ENCODE measurements at places on chromosomes 7 and 10.

DNA sequence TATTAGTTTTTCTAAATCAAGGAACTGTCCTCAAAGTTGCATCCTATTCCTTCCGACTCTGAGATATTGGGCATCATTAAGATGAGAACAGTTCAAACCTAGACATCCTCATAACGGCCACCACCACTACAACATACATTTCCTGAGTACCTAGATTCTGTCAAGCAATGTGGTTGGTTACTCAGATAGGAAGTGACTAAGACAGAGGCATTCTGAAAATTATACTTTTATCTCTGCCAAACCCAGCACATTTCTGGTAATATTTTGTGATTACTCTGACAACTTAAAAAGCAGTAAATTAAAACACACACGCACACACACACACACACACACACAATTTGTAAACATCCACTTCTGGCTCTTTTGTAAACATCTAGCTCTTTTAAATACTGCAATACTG lies 291.2 kb upstream of the MEOX2 start:
- no peak overlapping the region for H3K27ac ChIP-seq
- no peaks in the 10 kb centered on the region for H3K4me1 ChIP-seq
- H3K27me3 ChIP-seq, result no peaks in the 10 kb centered on the region

GRCh38 chr7:30562909-30563308 lies 31.8 kb upstream of the GARS1 start:
- no peaks in the 10 kb centered on the region for H3K27me3 ChIP-seq
- H3K27ac ChIP-seq, result no peak overlapping the region
- H3K4me3 ChIP-seq, result no peak overlapping the region
- DNase-seq, result no peak
- H3K4me1 ChIP-seq, result no peaks in the 10 kb centered on the region

GRCh38 chr7:80488406-80488805 lies 23.5 kb downstream of the GNAT3 start:
- H3K4me3 ChIP-seq, result no peak overlapping the region
- H3K27ac ChIP-seq, result no peak overlapping the region
- H3K27me3 ChIP-seq, result no peaks in the 10 kb centered on the region
- DNase-seq, result no peak

DNA sequence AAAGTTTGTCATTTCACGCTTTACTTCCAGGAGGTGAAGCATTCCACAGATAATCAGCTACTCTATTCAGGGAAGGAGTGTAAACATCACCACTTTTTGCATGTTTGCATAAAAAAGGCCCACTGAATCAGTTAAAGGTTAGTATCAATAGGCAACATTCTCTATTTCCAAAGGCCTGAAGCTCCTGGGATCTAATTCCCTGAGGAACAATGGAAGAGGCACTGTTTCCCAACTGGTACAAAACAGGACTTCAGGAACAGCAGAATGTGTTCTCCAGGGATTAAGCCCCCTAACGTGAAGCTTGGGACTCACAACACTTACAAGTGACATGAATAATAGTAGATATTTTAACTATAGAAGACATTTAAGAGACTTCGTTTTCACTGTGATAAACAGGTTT lies 6.1 kb downstream of the LRRN3 start:
- H3K4me3 ChIP-seq, result no peak overlapping the region
- no peaks in the 10 kb centered on the region for H3K27me3 ChIP-seq
- H3K4me1 ChIP-seq, result no peaks in the 10 kb centered on the region
- H3K36me3 ChIP-seq, result no peaks in the 10 kb centered on the region
- no peak overlapping the region for H3K27ac ChIP-seq

- H3K27ac ChIP-seq, result no peak overlapping the region
- no peaks in the 10 kb centered on the region for H3K36me3 ChIP-seq
- no peaks in the 10 kb centered on the region for H3K4me1 ChIP-seq
- H3K27me3 ChIP-seq, result no peaks in the 10 kb centered on the region
- no peak overlapping the region for H3K4me3 ChIP-seq
- DNase-seq, result no peak
Measured at GRCh38 chr7:40200791-40201190, 66.0 kb downstream of the SUGCT start.

DNA sequence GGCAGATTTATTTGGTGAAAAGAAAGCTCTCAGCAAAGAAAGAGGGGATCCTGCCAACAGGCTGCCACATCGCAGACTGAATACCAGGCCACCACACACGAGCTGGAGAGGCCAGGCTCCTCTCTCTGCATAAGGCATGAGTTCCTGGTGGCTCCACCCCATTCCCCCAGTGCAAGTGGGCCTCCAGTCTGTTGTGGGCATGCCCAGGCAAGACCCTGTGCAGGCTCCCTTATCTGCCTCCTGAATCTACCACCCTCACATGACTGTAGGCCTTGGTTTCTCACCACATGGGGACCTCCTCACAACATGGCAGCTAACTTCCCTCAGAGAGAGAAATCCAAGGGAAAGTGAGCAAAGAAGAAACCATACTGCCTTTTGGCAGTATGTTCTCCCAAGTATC lies 26.7 kb upstream of the CUL1 start:
- H3K4me3 ChIP-seq, result no peak overlapping the region
- no peak overlapping the region for H3K27ac ChIP-seq
- H3K4me1 ChIP-seq, result no peaks in the 10 kb centered on the region
- no peak for DNase-seq

- no peaks in the 10 kb centered on the region for H3K4me1 ChIP-seq
- DNase-seq, result no peak
- no peaks in the 10 kb centered on the region for H3K36me3 ChIP-seq
- H3K27ac ChIP-seq, result no peak overlapping the region
- no peaks in the 10 kb centered on the region for H3K27me3 ChIP-seq
Measured at GRCh38 chr7:114048386-114049235, 129.8 kb upstream of the PPP1R3A start.

DNA sequence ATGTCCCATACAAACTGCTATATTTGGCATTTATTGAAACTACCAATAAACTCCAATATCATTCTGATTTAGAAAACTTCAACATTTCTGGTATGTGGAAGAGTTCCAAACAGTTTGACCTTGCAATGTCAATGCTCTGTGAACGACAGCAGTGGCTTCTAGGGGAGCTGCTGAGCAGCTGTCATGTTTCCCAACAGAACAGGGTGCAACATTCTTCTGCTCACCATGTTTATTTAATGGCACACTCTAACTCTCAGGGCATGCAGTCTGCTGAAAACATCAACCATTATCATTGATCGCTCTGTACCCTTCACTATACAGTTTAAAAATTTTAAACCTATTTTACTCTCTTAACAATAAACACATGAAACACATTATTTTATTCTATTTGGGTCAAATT lies 25.9 kb downstream of the LMOD2 start:
- no peak overlapping the region for H3K4me3 ChIP-seq
- no peaks in the 10 kb centered on the region for H3K4me1 ChIP-seq
- no peak for DNase-seq
- no peak overlapping the region for H3K27ac ChIP-seq
- peaks cover 56% of the 10 kb centered on the region for H3K36me3 ChIP-seq

DNA sequence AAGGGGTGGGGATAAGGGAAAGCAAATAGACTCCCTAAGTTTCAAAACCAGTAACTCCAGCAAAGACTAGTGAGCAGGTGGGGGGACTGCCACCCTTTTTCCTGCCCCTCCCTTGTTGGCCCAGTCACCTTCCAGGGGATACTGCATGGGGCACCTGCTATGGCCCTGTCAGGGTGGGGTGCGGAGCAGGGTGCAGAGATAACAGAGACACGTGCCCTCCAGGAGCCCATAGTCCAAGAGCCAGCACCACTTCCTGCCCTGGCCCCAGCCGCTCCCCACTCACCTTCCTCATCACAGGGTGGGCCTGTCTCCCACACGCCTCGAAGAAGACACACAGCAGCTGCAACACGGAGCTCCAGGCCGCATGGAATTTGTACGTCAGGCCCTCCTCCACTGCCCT lies 20.6 kb downstream of the RRP12 start:
- DNase-seq, result no peak
- no peaks in the 10 kb centered on the region for H3K27me3 ChIP-seq
- no peak overlapping the region for H3K27ac ChIP-seq
- no peak overlapping the region for H3K4me3 ChIP-seq
- H3K4me1 ChIP-seq, result no peaks in the 10 kb centered on the region
- H3K36me3 ChIP-seq, result peaks cover 75% of the 10 kb centered on the region

- H3K27ac ChIP-seq, result no peak within 1 kb of the TSS
- H3K27me3 ChIP-seq, result peaks cover 52% of the 10 kb centered on the region
- H3K36me3 ChIP-seq, result no peaks in the 10 kb centered on the region
- DNase-seq, result peak; percentile 51
- no peaks in the 10 kb centered on the region for H3K4me1 ChIP-seq
- peak within 1 kb of the TSS; percentile 33 for H3K4me3 ChIP-seq
Measured at GRCh38 chr7:151167197-151167961, at the start of gene GBX1. TSS of gene GBX1 (minus strand) at chr7:151167694. CDS start at chr7:151167548, 146 bp downstream.

DNA sequence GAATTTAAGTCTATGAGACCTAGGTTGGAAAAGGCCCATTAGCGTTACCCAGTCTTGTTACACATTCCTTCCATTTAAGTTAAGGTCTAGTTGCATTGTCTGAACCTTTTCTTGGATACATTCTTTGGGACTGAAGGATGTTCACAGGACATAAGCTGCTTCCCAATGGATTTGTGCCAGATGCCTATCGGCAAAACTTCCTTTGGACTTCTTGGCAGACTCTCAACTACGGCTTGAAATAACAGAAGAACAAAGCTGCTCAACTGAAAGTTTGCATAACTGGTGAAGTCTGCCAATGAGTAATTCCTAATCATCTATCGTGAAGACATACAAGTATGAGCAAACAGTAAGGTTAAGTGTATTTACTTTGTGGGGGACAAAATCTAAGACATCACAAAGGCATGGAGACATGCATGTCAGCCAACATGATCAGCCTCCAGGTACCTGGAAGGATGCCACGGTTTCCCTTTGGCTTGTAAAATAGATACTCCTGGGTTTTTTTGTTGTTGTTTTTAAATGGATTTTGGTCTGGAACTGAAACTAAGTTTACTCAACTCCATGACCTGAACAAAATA lies 35.4 kb downstream of the MALSU1 start:
- no peak for DNase-seq
- no peaks in the 10 kb centered on the region for H3K4me1 ChIP-seq
- no peak overlapping the region for H3K4me3 ChIP-seq
- no peak overlapping the region for H3K27ac ChIP-seq
- peaks cover 86% of the 10 kb centered on the region for H3K36me3 ChIP-seq

DNA sequence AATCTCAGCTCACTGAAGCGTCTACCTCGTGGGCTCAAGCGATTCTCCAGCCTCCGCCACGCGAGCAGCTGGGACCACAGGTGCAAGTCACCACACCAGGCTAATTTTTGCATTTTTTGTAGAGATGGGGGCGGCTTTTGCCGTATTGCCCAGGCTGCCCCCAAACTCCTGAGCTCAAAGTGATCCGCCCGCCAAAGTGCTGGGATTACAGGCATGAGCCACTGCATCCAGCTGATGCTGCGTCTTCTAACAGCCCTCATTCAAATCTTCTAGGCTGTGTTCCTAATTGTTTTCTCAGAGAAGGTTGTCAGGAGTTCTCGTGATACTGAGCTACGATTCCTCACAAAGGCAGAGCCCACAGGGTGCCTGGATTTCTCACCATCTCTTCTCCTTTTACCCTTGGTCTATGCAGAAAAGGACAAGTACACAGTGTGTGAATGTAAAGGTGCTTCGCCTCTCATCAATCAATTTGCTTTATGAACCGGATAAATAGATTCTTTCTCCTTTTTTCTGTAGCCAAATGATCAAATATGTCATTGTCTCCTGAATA lies 247.3 kb upstream of the PTN start:
- H3K27ac ChIP-seq, result no peak overlapping the region
- H3K4me1 ChIP-seq, result no peaks in the 10 kb centered on the region
- H3K27me3 ChIP-seq, result no peaks in the 10 kb centered on the region
- no peak overlapping the region for H3K4me3 ChIP-seq
- no peaks in the 10 kb centered on the region for H3K36me3 ChIP-seq
- no peak for DNase-seq

GRCh38 chr7:79286181-79286580 lies 167.3 kb downstream of the MAGI2 start:
- no peaks in the 10 kb centered on the region for H3K4me1 ChIP-seq
- DNase-seq, result no peak
- no peak overlapping the region for H3K4me3 ChIP-seq

- H3K4me1 ChIP-seq, result no peaks in the 10 kb centered on the region
- no peak overlapping the region for H3K27ac ChIP-seq
- H3K27me3 ChIP-seq, result no peaks in the 10 kb centered on the region
- no peaks in the 10 kb centered on the region for H3K36me3 ChIP-seq
Measured at GRCh38 chr10:58516119-58516518, 3.4 kb downstream of the BICC1 start.

- DNase-seq, result no peak
- H3K36me3 ChIP-seq, result no peaks in the 10 kb centered on the region
- no peaks in the 10 kb centered on the region for H3K27me3 ChIP-seq
- H3K27ac ChIP-seq, result no peak overlapping the region
- no peak overlapping the region for H3K4me3 ChIP-seq
- H3K4me1 ChIP-seq, result peaks cover 22% of the 10 kb centered on the region
Measured at GRCh38 chr7:128781851-128782250, 6.3 kb upstream of the OPN1SW start.

DNA sequence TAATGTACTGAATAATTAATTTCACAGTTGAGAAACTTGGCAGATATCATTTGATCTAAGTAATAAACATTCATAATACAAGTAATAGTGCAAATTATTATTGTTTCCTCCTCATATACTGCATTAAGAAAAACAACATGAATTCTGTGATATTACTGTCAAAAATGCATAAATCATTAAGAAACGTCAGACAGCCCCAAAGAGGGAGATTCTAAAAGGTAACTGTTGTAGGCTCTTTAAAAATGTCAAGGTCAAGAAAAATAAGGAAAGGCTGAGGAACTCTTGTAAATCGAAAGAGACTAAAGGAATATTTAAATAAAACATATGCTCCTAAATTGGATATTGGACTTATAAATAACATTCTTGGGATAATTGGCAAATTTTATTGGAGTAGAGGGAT lies 67.9 kb downstream of the CABCOCO1 start:
- H3K36me3 ChIP-seq, result no peaks in the 10 kb centered on the region
- no peak overlapping the region for H3K27ac ChIP-seq
- DNase-seq, result no peak
- 0 out of 3 replicates have a peak, but pooled peaks cover 4% of the 10 kb centered on the region for H3K4me1 ChIP-seq
- no peak overlapping the region for H3K4me3 ChIP-seq

DNA sequence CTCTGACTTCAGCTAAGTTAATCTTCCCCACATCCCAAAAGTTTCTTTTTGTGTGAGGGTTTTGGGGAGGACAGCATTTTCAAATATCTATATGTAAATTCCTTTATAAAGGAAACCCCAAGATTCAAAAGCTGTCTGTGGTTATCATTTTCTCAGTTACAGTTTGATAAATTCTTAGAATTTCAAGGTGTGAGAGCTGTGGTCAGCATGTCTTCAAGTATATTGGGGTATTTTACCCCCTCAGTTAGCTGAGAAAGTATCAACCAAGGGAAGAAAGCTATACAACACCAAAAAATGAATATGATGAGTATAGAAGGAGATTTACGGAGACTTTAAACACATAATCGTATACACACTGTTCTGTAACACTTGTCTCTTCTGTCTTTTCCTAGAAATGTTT lies 109.2 kb downstream of the SND1 start:
- no peaks in the 10 kb centered on the region for H3K27me3 ChIP-seq
- H3K4me3 ChIP-seq, result no peak overlapping the region
- H3K27ac ChIP-seq, result no peak overlapping the region
- DNase-seq, result no peak
- H3K36me3 ChIP-seq, result peaks cover 26% of the 10 kb centered on the region
- H3K4me1 ChIP-seq, result no peaks in the 10 kb centered on the region

GRCh38 chr7:96316949-96317348 lies 4.9 kb downstream of the SLC25A13 start:
- no peak overlapping the region for H3K4me3 ChIP-seq
- H3K27me3 ChIP-seq, result no peaks in the 10 kb centered on the region
- DNase-seq, result no peak
- no peak overlapping the region for H3K27ac ChIP-seq
- peaks cover 20% of the 10 kb centered on the region for H3K36me3 ChIP-seq

- DNase-seq, result no peak
- H3K27ac ChIP-seq, result no peak overlapping the region
Measured at GRCh38 chr10:106615081-106615480, 549.4 kb downstream of the SORCS1 start.

Data from K562 (cell line).